Ammon's horn (tissue), 1 donor: ENCODE measurements at places on chromosomes 5 and 9.
A peak's percentile ranks its signal among the peaks of the same experiment; 100 is the strongest.

DNA sequence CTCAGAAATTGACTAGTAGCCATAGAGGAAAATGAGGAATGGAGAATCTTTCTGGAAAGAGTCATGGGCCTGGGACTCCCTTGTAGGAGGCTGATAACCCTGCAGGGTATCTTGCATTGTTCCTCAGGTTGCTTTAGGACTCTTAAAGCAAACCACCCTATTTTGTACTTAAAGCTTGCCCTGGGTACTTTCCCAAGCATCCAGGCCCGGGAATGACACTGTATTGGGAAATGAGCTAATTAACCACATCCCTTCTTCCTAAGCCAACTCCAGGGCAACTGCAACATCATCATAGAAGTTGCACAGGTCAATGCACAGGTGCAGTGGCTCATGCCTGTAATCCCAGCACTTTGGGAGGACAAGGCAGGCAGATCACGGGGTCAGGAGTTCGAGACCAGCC is 55.9 kb downstream of the UGCG start:
- no peak for DNase-seq

GRCh38 chr9:69805962-69806515 is 14.6 kb upstream of the CFAP95 start:
- DNase-seq: peak; percentile 66

DNA sequence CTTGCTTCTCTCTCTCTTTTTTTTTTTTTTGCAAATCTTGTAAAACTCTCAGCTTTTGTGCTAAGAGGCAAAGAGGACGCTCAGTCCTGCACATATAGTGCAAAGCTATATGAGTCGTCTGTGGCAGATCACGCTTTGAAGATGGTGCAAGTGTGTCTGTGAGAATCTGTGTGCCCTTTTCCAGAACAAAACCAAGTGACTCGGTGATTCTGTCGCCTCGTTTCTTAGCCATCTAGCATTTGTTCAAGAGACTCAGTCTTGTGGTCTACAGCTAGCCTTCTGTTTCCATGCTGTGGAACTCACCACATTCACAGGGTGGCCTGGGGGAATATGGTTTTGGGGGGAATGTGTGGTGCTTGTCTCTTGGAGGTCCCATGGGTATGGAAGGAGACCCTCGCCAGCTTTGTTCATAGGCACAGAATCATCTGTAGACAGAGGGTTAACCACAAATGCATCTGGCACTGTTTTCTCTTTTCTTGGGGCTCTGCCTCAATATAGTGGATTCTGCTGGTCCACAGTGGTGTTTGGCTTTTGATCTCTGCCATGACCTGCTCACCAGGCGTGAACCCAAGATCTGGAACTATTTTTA is 82.1 kb downstream of the C9orf152 start:
- DNase-seq: no peak

DNA sequence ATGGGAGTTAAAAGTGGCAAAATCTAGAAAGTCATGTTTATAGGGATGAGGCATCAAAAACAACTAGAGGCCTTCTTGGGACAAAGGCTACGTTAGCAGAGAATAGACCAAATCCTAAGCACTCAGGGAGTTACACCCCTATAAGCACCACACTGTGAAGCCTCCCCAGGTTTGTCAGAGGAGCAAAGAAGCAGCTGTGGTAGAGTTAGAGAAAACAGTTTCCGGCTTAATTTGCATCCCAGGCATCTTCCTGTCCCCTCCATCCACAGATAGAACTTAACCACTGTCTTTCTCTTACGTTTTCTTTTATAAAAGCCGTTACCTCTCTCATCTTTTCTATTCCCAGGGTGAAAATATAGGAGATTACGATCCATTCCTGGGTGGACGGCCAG is 188.6 kb upstream of the KLF9 start:
- DNase-seq: no peak

GRCh38 chr9:98438666-98439065 is 183.2 kb upstream of the TBC1D2 start:
- DNase-seq: peak; percentile 47

DNA sequence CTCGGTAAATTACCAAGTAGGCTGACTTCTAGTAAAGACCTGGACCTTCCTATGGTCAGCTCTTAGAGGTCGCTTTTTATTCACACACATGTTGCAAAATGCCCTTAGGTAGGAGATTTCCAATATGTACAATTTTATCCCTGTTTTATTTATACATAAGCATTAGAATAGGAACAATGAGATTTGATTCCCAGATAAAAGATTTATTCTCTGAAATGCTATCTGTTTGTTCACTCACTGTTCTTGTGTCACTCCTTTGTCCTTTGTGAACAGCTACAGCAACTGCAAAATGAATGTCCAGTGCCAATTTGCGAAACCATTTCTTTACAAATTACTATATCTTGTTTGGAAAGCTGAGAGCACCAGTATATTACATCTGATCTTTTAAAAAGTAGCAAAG is 991.5 kb upstream of the TYRP1 start:
- peak; percentile 22 for DNase-seq

DNA sequence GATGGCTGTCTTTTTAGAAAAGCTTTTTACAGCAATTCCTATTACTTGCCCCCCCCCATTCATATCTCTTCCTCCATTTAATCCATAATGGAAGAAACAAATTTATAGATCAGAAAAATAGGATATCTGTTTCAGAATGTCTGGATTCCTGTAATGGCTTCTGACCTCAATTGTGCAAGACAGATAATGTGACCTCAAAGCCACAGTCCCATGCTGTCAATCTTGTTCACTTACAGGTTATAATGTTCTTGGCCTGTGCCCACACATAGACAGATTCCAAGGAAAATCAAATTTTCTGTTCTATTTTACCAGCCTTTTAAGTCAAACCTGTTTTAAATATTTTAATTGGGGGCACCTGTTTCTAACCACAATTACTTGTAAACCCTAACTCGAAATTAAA is 143.4 kb downstream of the ENTREP1 start:
- no peak for DNase-seq

GRCh38 chr9:98254228-98255060 is 1.0 kb downstream of the TBC1D2 start:
- no peak for DNase-seq

GRCh38 chr9:79817438-79818004 is 245.8 kb downstream of the TLE4 start:
- DNase-seq: peak; percentile 7

GRCh38 chr5:61675015-61675692 is 343.1 kb downstream of the ZSWIM6 start:
- DNase-seq: peak; percentile 88

- no peak for DNase-seq
Observed at GRCh38 chr9:24439456-24439855, 106.2 kb downstream of the IZUMO3 start.

GRCh38 chr9:22030101-22030598 is 21.0 kb upstream of the CDKN2B start:
- DNase-seq: no peak

GRCh38 chr5:72608297-72608696 is 101.1 kb upstream of the ZNF366 start:
- DNase-seq: peak; percentile 90

DNA sequence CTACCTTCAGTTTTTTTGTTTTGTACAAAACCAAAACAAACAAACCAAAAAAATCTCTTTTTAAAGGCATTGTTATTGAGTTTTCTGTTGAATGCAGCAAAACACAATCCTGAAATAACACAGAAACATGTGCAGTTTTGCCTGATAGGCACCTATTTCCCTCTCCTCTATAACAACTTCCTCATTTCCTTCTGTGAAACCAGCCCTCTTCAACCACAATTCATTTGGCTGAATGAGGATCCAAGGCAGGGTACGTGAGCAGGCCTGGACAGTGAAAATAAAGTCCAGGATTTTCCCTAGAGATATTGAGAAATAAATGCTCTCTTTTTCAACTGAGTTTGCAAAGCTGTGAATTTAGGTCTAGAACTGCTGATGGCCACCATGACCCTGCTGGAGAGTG is 134.8 kb upstream of the LARP1 start:
- DNase-seq: no peak

GRCh38 chr9:24011009-24011717 is 185.1 kb upstream of the ELAVL2 start:
- DNase-seq: no peak

GRCh38 chr5:76556511-76557221 is 66.5 kb downstream of the F2RL2 start:
- DNase-seq: no peak

DNA sequence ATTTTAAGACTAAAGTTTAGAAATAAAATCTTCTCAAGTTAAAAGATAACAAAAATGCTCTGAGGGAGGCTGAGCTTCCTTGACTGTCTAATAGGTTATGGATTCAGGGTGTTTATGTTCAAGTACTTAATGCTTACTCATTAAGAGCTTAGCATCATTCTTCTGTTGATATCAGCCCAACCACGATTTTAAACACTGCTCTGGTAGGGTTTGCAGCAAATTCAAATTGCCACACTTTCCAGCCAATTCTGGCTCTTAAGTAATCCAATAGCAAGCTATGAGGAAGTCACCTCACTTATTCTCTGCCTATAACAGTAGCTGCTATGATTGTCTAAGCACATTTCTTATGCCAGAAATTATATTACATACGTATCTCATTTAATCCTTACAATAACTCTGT is 191.0 kb upstream of the KIF2A start:
- no peak for DNase-seq

GRCh38 chr9:8733131-8733954 is 933.8 kb upstream of the DMAC1 start:
- peak; percentile 87 for DNase-seq

DNA sequence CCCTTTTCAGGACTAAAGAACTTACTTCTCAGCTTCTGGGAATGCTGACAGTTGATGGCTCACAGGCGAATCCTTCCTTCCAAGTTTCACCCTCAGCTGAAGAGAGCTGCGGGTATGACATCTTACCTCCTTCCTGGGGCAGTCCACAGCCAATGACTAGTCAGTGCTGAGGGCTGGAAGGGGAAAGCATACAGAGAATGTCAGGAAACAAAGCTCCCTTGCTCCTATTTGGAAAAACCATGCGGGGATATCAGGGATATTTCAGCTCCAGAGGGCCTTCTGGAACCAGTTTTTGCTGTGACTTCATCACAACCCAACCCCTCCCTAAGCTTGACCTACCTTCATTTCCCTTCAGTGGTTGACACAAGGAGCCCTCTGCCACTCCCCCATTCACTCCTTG is 15.7 kb downstream of the FTMT start:
- no peak for DNase-seq

DNA sequence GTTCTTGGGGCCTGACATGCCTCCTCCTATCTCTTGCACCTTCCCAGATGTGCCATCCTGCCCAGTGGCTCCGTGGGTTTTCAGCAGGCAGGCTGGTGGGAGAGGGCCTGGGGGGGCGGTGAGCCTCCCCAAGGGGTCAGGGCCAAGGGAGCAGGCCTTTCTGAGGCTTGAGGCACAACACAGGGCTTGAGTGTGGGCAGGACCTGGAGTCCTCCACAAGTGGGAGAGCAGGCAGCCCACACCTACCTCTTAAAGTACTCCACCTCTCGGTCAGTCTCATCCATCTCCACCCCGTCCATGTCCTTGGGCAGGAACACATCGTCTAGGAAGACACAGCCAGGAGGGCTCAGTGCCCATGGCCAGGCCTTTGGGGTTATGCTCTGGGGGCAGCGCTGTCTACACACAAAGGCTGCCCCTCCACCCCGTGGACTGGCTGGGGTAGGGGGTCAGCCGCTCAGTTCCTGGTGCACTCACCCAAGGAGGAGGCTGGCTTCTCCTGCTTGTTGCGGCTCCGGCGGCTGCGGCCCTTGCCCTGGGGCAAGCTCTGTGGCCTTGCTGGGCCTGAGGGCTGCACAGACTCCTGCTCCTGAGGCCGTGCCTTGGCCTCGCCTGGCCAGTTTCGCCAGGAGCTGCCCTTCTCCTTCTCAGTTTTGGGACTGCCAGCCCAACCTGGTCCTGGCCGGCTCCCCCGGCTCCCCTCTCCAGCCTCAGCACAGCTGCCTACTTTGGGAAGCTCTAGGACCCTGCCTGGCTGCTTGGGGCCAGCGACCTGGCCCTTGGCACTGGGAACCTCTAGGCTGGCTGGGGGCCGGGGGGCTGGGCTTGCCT is 7.2 kb upstream of the DDX41 start:
- DNase-seq: no peak

DNA sequence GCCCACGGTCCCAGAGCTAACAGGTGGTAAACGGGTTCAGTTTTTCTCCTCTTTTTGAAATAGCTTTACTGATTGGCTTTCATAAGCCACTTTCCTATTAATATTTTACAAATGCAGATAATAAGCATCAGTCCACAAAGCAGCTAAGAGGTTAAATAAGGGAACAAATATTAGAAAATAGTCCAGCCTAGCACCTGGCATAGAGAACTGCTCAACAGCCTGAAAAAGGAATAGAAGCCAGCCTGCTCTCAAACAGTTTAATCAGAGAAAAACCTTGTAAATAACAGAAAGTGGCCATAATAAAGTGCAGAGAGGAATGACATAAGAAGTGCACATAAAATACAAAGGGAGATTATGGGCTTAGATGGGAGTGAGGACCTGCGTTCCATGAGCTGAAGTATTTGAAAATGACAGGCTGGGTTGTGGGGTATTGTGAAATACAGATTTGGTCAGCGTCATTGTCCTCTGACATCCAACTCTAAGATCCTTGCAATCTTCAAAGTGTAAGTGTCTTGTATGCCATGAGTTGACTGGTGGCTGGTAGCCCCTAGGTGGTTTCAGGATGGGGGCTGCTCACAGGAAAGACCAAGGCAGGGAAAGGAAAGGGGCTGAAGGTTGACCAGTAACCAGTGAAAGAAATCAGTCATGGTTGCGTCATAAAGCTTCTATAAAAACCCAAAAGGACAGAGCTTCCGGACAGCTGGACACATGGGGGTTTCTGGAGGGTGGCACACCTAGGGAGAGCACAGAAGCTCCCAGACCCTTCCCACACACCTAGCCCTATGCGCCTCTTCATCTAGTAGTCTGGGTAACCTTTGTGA is 32.4 kb downstream of the MYO10 start:
- DNase-seq: no peak

DNA sequence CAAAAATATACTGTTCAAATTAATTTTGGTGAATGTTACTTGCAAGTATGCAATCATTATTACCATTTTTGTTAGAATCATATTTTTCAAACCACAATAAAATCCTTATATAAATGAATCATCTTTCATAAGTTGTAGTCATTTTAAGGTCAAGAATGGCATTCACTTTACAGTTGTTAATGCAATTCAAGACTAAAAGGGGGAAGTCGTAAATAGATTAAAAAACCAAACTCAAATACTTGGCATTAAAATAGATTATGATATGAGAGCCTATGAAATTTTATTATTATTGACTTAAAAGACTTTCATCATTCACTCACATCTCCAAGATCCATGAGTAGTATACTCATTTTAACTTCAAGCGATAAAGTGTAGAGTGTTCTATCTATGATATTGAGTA is 11.6 kb downstream of the CDH9 start:
- DNase-seq: no peak

- no peak for DNase-seq
Observed at GRCh38 chr5:50580506-50580905, 85.9 kb upstream of the PARP8 start.

- peak; percentile 42 for DNase-seq
Observed at GRCh38 chr9:121463026-121463807, 36.4 kb downstream of the GGTA1 start.

GRCh38 chr5:172529896-172530295 is 75.6 kb upstream of the SH3PXD2B start:
- DNase-seq: no peak

DNA sequence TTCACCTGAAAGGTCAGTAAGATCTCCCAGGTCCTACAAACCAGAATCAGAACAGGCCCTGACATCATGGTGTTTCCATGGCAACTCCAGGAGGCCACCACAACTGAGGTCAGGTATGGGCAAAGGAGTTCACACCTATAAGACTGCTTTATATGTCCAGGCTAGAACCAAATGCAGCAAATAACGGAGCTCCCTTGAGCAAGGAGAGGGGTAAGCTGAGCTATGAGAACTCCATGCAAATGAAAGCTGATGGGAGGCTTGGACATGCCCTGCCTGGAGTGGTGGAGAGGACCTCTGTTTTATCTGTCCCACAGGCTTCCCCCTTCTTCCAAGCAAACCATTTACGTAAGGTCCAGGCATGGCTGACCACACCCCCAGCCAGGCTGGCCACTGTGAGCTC is 207.7 kb downstream of the SPOCK1 start:
- DNase-seq: no peak
